ENCODE measurements at places on chromosomes 7 and 10. TPM values are rescaled to one million over a fixed set of nuclear protein-coding genes. Genes with fewer than 3 reads are reported as not detected.
A peak's percentile ranks its signal among the peaks of the same experiment; 100 is the strongest.

FAM149B1 gene
- total RNA-seq: 10.9 TPM

COPG2 gene
- 49.1 TPM for total RNA-seq

FGFR2 gene
- total RNA-seq: 30.3 TPM

IFIT3 gene
- total RNA-seq: 19.0 TPM

EGR2 gene
- 0.24 TPM for total RNA-seq

- H3K4me1 ChIP-seq: no peaks in the 10 kb centered on the region
- H3K27me3 ChIP-seq: no peaks in the 10 kb centered on the region
- H3K36me3 ChIP-seq: no peaks in the 10 kb centered on the region
- no peak overlapping the region for H3K4me3 ChIP-seq
- H3K27ac ChIP-seq: no peak overlapping the region
- no peak for DNase-seq
Measured at GRCh38 chr10:73974309-73974946, 23.5 kb upstream of the VCL start.

- H3K27ac ChIP-seq: no peak overlapping the region
- H3K36me3 ChIP-seq: no peaks in the 10 kb centered on the region
- DNase-seq: no peak
- H3K27me3 ChIP-seq: no peaks in the 10 kb centered on the region
- H3K4me1 ChIP-seq: no peaks in the 10 kb centered on the region
Measured at GRCh38 chr10:83931669-83932068, 207.6 kb upstream of the GHITM start.

DNA sequence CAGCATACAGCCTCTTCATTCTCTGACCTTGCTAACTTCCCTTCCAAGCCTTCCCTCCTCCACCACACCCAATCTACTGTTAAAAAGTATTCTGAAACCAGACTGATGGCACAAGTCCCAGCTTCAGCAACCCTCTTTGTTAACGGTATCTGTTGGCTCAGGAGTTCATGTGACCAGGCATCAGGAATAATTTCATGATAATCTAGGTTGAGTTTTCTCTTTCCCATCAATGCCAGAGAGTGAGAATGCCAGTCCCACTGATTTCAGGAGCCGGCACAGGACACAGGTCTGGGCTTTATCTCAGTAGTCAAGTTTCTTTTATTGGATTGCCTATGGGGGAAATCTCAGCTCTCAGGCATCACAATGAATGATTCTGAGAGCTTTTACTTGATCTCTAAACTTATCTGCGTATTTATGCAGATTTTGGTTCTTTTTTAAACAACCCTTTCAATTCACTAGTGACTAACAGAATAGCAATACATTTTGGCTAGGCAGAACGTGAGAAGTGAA lies 231.0 kb upstream of the LYZL1 start:
- no peaks in the 10 kb centered on the region for H3K4me1 ChIP-seq
- DNase-seq: peak; percentile 56
- no peaks in the 10 kb centered on the region for H3K36me3 ChIP-seq
- no peak overlapping the region for H3K4me3 ChIP-seq

DNA sequence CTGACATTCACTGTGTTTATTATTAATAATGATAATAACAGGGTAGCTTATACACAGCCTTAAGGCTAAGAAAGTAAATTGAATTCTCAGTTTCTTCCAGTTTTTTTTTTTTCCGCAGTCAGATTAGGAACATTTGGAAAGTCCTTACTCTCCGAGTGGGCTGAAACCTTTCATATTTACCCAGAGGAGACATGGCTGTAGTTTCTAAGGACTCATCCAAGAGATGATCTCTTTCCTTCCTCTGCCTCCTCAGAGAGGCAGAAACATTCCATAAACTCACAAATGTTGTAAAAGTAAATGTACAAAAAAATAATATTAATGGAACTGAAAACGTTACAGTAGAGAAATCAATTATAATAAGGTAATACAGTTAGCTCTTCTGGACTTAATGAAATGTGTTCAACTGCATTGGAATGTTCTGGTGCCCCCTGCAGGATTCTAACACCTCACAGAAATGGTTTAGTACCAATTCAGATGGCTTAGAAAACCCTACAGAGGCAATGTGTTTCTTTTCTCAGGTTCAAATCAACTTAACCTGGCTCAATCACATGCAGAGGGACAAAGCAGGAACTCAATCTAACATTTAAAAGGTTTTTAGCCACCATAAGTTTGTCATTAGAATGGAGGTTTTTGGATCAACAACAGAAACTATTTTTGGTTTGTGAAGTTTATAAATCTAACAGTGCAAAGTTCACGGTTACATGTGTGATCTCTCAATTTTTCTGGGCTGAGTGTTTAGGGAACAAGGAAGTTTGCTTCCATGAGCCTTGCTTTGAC lies 71.7 kb downstream of the ICA1 start:
- H3K27me3 ChIP-seq: no peaks in the 10 kb centered on the region
- H3K27ac ChIP-seq: no peak overlapping the region
- no peak overlapping the region for H3K4me3 ChIP-seq
- H3K36me3 ChIP-seq: no peaks in the 10 kb centered on the region

DNA sequence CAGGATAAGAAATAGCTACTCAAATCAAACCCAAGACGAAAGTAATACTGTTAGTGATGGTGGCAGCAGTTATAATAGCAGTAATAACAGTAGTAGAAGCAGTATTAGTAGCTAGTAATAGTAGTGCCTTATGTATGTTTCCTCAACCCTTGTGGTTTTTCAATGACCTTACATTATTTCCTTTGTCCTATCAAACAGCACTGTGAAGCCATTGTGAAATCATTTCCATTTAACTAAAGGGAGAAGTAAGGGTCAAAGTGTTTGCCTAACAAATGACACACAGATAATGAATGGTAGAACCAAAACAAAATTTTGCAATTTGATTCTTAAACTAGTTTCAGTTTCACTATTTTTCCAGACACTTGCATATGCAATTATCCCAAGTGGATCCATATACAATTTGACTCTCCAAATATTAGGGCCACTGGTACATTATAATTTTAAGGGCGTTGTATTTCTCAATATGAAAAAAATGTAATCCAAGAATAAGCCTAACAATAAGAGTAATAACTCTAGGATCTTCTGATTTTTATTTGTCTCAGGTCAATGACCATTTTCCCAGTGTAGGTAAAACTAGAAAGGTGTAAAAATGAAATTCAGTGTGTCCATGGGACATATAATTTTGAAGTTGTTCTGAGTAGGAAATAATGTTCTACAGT lies 33.7 kb upstream of the TMEM26 start:
- H3K4me3 ChIP-seq: no peak overlapping the region
- H3K27me3 ChIP-seq: no peaks in the 10 kb centered on the region
- DNase-seq: no peak
- H3K4me1 ChIP-seq: no peaks in the 10 kb centered on the region
- no peak overlapping the region for H3K27ac ChIP-seq
- no peaks in the 10 kb centered on the region for H3K36me3 ChIP-seq

DNA sequence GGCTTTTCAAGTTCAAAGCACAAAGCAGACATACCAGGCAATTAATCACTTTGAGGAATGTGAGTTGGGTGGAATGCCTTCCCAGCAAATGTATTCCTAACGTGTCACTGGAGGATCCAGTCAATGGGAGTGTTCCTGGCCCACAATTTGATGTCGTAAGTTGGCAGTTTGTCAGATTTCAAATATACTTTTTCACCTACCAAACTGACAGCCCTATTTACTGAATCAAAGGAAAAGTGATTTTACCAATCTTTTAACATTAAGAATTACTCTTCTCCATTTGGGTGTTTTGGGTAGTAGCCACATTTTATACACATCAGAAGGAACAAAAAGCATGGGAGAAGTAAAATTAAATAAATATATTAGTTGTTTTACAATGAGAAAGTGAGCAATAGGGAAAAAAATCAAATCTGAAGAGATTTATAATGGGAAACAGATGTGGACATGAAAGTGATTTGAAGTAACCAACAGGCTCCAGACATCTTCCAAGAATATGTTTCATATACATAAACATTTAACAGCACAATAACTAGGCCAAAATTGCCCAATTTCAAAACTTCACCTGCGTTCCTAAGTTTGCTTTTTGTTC lies 222.9 kb downstream of the MTERF1 start:
- H3K4me1 ChIP-seq: no peaks in the 10 kb centered on the region
- no peak overlapping the region for H3K27ac ChIP-seq
- DNase-seq: no peak

DNA sequence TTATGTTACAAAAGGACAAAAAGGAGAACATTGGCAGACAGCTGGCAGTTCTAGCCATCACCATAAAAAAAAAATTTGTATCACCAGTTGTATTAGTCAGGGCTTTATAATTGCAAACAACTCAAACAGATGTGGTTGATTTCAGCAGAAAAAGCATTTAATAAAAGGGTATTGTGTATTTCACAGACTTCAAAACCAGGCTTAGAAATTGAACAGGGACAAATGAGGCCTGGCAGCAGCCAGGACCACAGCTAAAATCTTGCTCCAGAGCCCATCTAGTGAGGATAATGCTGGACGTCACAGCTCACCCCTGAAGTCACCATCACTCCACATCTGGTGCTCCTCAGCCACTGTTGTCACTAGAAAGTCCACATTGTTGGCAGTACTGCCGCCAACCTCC lies 52.9 kb upstream of the CALD1 start:
- no peak overlapping the region for H3K27ac ChIP-seq
- DNase-seq: no peak
- peaks cover 6% of the 10 kb centered on the region for H3K4me1 ChIP-seq
- H3K27me3 ChIP-seq: no peaks in the 10 kb centered on the region
- no peaks in the 10 kb centered on the region for H3K36me3 ChIP-seq
- H3K4me3 ChIP-seq: no peak overlapping the region

GRCh38 chr10:14873090-14873760 lies 5.4 kb upstream of the SUV39H2 start:
- no peaks in the 10 kb centered on the region for H3K27me3 ChIP-seq
- no peak overlapping the region for H3K27ac ChIP-seq
- no peak overlapping the region for H3K4me3 ChIP-seq
- DNase-seq: no peak
- H3K36me3 ChIP-seq: no peaks in the 10 kb centered on the region

DNA sequence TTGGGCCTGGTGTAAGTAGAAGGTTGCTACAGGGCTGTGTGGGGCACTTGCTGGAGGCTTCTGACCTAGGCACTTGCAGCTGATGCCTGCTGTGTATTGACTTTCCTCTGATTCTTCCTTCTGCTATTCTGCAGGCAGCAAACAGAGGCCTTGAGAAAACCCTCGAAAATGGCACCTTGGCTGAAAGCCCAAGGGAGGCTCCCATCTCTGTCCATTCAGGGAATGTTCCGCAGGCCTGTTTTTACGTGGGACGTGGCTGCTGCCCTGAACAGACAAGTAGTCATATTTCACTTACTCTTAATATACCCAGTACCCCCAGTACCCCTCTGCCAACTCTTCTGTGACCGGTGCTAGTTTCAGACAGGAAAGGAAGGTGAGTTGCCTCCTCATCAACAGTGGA lies 664.7 kb downstream of the INHBA start:
- no peak overlapping the region for H3K4me3 ChIP-seq
- no peak for DNase-seq
- no peaks in the 10 kb centered on the region for H3K27me3 ChIP-seq
- no peaks in the 10 kb centered on the region for H3K4me1 ChIP-seq
